Activated T-cell treated with anti-CD3 and anti-CD28 coated beads, Interleukin-2, amount 50 U/mL, for 48 hours (primary cell): ENCODE measurements at places on chromosomes 2 and 18.

- DNase-seq = no peak
These were observed 17.6 kb downstream of the MXD1 start for GRCh38 chr2:69932596-69932922.

DNA sequence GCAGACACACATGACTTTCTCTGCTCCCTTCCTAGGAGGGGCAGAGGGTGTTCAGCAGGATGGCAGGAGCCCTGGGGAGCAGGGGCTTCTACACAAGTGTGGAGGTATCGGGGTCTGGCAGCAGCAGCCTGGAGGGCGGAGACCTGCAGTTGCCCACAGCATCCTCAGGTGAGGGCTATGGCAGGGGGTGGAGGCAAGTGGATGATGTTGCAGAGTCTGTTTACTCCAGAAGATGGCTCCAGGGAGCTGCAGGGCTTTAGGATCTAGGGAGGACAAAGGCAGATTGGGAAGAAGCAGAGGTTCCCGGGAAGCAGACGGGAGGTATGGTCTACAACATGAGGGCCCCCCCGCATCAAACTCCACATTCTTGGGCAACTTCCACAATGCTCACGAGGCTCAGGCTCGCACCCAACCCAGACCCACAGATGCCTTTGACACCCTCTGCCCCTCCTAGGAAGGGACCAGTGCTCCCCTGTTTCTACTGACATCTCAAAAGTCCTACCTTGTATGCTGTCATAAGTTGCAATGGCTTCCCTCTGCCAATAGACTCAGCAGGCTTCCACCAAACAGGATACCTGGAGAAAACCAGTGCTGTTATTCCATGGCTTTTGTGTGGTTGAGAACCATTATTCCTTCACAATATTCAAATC, 12.0 kb upstream of the ATP6V1C2 start:
- DNase-seq = no peak

GRCh38 chr2:86525421-86526340, 37.6 kb downstream of the CHMP3 start:
- no peak for DNase-seq

GRCh38 chr18:10398571-10398970, 55.9 kb upstream of the APCDD1 start:
- no peak for DNase-seq

- no peak for DNase-seq
These were observed 28.2 kb upstream of the AMMECR1L start for GRCh38 chr2:127913808-127914457.

GRCh38 chr2:144630459-144631215, 110.7 kb upstream of the ZEB2 start:
- no peak for DNase-seq

DNA sequence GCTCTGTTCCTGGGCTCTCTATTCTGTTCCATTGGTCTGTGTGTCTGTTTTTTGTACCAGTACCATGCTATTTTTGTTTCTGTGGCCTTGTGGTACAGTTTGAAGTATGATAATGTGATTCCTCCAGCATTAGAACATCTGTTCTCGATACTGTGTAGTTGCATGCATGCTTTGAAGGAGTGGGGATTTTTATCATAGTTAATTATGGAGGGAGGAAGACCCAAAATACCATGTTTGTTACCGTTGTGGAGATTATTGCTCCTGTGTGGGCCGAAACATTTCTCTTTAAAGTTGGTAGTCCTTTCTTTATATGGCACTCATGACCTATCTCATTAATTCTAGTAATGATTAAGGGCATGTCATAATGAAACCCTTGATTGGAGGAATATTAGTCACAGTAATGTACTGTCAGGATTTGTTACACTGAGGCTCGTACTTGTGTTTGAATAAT, 87.6 kb downstream of the TTC27 start:
- no peak for DNase-seq

DNA sequence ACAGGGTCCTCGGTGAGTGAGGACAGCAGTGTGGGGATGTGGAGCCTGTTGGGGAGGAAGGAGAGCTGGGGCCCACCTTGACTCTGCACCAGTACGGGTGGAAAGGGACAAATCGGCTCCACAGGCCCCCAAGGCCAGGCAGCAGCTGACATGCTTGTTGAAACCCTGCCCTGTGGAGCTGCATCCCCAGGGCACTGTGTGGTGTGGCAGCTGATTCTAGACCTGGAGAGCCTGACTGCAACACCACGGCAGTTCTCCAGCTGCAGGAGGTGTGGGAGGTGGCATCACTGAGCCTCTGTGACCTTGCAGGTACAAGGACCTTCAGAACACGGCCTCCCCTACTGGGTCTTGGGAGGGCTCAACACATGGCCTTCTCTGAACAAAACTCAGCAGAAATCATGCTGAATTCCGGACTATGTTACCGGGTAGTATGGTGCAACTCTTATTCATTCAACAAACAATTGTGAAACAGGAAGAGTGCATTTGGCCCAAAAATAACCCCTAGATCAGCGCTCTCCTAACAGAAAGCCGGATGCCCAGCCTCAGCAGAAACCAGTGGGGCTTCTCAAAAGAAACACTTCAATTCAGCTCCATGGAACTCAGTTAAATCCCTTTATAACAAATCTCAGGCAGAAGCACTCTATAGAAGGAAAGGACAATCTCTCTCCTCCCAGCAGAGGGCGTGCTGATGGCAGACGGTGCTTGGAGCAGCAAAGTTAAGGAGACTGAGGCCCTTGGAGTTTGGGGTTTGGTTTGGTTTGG, 104.4 kb upstream of the SALL3 start:
- DNase-seq = peak; percentile 44

DNA sequence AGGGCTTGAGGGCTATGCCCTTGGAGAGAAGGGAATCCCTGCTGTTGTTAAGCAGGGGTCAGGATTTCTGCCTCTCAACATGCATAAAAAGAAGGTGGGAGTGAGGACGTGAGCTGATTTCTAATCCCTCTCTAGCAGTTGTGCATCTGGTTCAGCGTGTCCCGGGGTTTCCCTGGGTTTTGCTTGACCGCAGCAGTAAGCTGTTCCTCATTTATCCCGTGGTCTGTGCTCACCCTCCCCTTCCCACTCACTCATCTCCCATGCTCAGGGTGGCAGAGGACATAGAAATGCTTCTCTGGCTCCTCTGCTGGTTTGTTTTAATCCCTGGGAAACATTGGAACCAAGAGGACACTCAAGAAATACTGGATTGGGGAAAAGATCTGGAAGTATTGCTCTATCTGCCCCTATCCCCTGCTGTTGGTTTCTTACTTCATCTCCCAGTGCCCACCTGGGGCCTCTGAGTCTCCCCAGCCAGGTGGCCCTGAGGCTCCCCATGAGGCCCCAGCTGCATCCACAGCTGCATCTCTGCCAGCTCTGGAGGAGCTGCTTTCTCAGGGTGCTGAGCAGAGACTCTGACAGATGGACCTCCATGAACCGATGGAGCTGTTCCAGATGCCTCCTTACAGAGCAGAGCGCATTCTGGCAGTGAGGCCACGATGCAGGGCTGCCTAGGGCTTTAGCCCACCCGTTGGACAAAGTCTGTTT, 36.1 kb downstream of the TET3 start:
- DNase-seq = peak; percentile 15

DNA sequence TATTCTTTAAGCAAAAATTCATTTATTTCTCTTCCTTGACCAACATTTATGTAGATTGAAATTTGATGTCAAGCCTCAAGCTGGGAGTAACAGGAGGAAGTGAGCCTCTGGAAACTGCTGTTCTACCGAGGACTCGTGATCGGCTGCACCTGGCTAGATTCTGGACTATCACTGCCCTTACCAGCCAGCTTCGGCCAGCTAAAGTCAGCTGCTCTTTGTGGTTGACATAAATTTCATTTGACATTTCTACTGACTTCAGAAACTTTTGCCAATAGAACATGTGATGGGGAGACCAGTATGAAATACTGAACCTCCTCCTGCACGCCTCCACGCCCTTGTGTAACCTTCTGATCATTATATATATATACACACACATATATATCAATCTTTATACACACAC, 74.2 kb upstream of the RGPD5 start:
- no peak for DNase-seq

DNA sequence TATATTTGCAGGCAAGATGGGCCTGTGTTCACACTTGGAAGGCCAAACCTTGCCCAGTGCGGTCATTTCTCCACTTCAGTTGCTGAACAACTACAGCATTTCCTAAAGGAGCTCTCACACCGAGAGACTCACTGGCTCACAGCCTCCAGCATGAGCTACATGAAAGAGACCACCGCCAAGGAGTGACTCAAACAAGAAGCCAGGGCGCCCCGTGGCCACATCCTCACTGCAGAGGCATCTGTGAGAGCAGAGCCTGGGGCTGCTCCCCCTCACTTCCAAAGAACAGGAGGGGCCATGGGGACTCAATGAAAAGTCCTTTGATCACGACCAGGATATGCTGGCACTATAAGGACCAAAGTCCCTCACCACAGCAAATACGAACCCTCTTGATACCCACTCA, 50.0 kb downstream of the TMEM163 start:
- DNase-seq = peak; percentile 88

DNA sequence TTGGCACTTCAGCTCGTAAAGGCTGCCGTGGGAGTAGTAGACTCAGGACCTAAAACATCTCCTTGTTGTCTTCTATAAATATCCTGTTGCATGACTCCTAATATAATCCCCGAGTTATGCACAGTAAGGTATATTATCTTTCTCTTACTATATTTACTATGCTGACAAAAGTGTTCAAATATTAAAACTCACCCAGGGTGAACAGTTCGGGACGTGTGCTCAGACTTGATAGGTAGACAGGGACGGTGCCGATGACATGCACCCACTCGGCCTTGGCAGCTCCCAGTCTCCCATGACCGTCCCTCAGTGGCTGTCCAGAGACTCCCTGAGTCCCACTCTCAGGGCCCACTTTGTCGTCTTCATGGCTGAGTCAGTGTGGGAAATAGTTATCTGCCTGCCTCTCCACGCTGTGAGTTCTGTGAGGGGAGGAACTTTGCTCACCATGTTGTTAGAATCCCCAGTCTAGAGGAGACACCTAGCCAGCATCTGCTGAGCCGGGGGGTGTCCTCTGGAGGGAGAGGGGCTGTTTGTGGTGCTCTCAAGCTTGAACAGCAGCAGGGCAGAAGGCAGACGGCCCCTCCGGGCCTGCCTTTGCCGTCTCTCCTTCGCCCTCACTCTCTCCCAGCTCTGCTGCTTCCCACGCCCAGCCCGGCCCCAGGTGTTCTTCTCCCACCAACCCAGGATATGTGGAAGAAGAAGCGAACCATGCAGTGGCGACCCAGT, 75.0 kb downstream of the DGKD start:
- DNase-seq = peak; percentile 12

DNA sequence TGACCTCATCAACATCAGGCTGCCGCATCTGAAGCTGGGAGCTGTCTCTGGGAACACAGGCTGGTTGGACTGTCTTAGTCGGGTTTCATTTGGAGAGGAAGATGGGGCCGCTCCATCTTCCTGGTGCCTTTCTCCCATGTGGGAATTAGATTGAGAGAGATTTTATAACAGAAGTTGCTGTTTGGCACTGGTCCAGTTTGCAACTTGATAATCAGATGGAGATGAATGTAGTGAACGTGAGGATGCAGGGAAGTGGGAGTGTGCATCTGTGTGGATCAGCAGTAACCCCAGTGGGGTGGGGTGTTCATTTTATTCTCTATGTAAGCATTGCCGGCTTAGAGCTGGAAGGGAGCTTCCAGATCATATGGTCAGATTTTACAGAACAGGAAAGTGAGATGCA, 250.9 kb downstream of the DCDC2C start:
- DNase-seq = no peak

DNA sequence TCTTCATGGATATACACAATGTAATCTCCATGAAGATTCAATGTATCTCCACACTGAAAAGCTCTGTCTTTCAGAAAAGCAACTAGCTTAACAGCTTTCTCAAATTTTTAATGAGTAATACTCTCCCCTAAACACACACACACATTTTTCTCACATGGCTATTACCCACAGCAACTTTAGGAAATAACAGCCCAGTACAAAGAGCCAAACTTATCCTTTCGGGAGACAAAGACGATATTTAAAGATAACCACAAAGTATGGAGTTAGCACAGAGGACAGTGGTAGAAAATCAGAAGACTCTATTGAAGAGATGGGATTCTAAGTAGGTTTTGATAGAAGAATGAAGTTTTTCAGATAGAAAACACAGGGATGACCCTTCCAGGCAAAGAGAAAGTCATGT, 394.9 kb upstream of the TRIB2 start:
- no peak for DNase-seq

- no peak for DNase-seq
These were observed 51.4 kb downstream of the REEP1 start for GRCh38 chr2:86285981-86286380.

GRCh38 chr2:37366773-37367172, 22.3 kb downstream of the QPCT start:
- DNase-seq = peak; percentile 49

GRCh38 chr2:212893216-212893615, 258.2 kb downstream of the IKZF2 start:
- no peak for DNase-seq

GRCh38 chr2:36701391-36701795, 4.9 kb downstream of the VIT start:
- no peak for DNase-seq

- no peak for DNase-seq
These were observed 339.8 kb downstream of the NYAP2 start for GRCh38 chr2:225739328-225739727.

- no peak for DNase-seq
These were observed 393.2 kb upstream of the GALNT5 start for GRCh38 chr2:156864325-156864724.

DNA sequence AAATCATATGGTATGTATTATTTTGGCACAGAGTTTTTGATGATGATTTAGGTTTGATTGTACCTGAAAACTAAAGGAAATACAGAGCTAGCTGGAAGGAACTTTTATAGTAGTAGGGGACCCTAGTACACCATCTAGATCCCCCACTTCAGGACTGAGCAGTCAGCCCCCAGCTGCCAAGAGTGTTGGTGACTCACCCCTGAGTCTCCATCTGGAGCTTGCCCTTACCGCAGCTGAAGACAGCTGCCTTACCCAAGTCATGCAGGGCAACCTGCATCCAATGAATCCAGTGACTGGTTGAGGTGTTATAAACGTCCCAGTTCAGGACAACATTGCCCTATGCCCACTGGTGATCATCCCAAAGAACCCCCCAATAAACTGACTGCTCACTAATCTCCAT, 15.3 kb downstream of the PMS1 start:
- DNase-seq = no peak

DNA sequence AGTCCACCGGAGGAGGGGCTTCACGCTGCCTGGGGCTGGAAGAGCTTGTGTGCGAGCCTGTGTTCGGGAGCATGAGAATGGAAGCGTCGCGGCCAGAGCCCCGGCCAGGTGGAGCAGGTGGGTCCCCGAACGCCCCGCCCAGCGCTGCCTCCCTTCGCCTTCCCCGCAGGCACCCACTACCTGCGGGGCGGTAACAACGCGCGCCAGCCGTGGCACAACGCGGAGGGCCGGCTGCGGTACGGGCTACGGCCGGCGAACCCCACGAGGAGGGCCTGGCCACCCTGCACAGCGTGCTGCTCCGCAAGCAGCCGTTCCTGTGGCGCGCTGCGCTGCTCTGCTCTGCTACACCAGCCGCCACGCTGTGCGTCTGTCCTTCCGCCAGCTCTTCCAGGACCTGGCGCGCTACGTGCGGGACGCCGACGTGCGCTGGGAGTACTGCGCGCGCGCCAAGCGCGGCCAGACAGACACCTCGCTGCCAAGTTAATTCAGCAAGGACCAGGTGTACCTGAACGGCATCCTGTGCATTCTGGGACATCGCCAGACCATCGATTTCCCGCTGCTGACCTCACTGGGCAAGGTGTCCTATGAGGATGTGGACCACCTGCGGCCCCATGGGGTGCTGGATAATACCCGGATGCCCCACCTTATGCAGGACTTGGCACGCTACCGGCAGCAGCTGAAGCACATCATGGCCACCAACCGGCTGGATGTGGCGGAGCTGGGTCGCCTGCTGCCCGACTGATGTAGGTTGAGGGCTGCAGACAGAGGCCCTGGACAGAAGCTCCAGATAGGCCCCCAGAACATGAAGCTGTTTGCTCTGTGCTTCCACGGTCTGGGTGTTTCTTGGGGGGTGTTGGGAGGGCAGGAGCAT, 200.6 kb downstream of the NAPG start:
- DNase-seq = no peak
